ENCODE measurements at places on chromosomes 2 and 18.

GRCh38 chr18:37330173-37330572 is 235.4 kb downstream of the CELF4 start:
- no peak for DNase-seq

DNA sequence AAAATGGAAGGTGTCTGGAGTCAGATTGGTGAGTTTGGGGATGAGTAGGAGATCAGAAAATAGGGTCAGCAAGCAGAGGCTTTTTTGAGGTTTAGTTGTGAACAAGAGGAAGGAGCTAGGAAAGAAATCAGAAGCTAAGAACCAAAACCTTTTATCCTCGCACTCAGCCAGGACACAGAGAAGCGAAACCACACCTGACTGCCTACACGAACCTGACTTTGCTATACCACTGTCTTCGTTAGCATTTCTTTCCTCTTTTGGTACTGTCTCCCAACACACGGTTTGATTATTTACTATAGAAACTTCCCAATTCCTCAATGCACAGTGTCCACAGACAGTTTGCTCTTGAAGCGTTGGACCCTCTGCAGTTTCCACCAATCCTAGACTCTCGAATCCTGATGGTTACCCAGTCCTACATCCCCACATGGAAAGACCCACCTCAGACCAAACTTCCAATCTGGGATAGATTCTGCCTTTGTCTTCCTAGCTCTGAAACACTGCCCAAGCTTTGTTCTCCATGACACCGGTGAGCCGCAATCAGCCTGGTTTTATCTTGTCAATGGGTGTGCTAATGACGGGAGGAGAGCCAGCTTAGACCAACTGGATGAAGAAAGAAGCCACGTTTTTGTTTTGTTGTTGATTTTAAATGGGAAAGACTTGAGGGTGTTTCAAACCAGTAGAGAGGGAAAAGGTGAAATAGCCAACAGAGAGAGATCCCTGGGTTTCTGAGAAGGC is 137.4 kb downstream of the CABLES1 start:
- no peak for DNase-seq

DNA sequence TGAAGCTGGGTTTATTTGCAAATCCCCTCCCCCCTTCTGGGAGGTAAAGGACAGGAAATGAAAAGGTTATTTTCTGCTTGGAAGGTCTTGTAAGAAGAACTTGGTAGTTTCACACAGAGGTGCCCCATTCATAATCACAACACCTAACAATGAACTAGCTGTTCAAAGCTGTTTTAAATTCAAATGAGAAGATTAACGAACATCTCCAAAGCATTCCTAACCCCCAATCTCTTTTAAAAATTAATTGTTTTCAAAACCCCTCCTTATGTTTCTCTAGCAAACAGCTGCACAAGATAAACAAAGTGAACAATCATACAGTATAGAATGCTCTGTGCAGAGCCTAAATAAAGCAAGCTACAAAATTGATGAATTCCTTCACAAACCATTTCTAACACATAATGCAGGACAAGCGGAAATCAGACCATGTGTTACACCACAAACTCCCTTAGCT is 271.4 kb downstream of the SATB2 start:
- no peak for DNase-seq

DNA sequence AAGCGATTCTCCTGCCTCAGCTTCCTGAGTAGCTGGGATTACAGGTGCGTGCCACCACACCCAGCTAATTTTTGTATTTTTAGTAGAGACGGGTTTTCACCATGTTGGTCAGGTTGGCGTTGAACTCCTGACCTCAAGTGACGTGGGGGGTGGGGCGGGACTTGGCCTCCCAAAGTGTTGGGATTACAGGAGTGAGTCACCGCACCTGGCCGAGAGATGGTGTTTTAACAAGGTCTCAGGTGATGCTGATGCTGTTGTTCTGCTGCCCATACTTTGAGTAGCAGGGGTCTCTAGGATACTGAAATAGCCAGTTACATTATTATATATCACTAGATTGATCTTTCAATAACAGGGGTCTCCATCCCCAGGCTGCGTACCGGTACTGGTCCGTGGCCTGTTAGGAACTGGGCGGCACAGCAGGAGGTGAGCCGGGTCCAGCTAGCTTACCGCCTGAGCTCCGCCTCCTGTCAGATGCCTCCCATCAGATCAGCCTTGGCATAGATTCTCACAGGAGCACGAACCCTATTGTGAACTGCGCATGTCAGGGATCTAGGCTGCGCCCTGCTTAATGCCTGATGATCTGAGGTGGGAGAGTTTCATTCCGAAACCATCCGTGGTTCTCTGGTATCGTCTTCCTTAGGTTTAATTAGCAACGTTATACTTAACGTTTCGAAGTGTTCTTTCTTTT is 48.3 kb upstream of the SLC38A11 start:
- no peak for DNase-seq

- DNase-seq = no peak
Measured at GRCh38 chr2:197937814-197938213, 133.4 kb downstream of the PLCL1 start.

DNA sequence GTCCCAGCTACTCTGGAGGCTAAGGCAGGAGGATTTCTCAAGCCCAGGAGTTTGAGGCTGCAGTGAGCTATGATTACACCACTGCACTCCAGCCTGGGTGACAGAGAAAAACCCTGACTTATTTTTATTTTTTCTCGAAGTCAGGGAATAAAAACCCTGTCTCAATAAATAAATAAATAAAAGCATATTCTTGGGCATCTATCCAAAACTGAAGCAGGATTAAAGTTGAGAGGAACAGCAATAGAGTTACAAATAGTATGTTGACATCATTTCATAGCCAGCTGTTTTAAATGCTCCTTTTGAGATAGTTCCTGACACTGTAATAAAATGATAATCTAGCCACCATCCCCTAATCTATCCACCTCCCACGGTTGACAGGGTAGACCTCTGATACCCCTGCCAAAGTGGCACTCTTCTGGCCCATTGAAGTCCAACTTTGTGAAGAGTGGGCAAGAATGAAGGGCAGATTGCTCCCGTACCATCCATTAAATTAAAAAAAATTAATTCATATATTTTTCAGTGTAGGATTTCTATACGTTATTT is 42.3 kb upstream of the LPIN2 start:
- DNase-seq = no peak

- DNase-seq = peak; percentile 64
Measured at GRCh38 chr2:37201766-37202165, 5.5 kb downstream of the CEBPZOS start.

- DNase-seq = no peak
Measured at GRCh38 chr2:1077911-1078310, 127.3 kb downstream of the SNTG2 start.

GRCh38 chr2:240672701-240673190 is 9.9 kb downstream of the AQP12B start:
- DNase-seq = no peak

DNA sequence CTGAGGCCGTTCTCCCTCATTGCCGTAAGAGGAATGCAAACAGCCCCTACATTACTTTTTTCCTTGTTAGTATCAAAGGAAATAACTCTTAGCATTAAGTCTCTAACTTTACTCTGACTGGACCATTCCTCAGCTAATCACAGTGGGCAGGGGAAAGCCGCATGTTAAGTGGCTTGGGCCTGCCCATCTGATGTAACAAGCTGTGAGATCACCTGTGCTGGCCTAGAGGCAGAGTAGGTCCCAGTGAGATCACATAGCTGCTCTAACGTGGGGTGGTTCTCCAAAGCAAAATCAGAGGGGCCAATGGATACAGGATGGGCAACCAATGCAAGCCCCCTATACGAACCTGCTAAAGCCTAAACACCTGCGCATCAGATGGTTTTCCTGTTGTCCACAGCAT is 5.9 kb upstream of the MOCOS start:
- no peak for DNase-seq

- no peak for DNase-seq
Measured at GRCh38 chr2:130341562-130342019, 1.1 kb upstream of the IMP4 start.

DNA sequence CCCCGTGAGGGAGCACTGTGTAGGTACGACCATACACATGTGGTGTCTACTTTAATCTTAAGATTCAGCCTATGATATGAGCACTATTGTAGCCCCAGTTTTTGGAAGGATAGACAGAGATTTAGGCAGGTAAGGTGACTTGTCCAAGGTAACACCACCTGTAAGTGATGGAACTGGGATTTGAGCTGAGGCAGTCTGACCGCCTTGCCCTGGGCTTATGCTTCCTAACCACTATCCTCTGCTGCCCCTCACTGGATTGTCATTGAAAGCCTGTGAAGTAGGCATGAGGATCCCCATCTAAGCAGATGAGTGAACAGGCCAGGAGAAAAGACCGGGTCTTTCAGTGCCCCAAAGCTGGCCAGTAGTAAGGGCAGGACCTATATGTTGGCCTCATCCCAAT is 343.8 kb downstream of the CYRIA start:
- DNase-seq = no peak

- DNase-seq = no peak
Measured at GRCh38 chr2:42359304-42359964, 1.6 kb downstream of the COX7A2L start.

- no peak for DNase-seq
Measured at GRCh38 chr2:232637866-232638583, 4.6 kb downstream of the EFHD1 start.

- DNase-seq = no peak
Measured at GRCh38 chr18:23226391-23226790, 91.1 kb downstream of the CABLES1 start.

All from NK-92 treated with Interleukin-12 subunit alpha and Interleukin-12 subunit beta, amount 100 ng/mL, for 24 hours (cell line).